ENCODE measurements at places on chromosomes 6 and 20.

- no peak for DNase-seq
Measured at GRCh38 chr6:132725947-132726607, 12.2 kb upstream of the VNN1 start.

GRCh38 chr6:28816909-28817807 is 106.6 kb downstream of the TRIM27 start:
- DNase-seq, result peak; percentile 85

DNA sequence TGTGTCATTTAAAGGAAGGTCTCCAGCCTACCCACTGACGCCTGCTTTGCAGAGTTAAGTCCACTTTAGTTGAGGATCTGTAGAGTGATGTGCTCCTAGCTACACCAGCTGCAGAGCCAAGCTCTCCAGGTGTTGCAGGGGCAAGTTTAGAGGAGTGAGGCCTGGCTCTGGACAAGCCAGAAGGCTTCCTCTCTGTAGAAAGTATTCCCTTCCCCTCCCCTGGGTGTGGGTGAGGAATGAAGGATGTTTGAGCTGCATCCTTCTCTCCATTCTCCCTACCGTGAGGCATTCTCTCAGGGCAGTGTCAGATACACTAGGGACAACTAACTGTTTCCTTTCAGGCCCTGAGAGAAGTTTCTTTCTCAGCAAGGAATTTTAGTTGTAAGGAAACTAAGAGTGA is 66.5 kb downstream of the ELOVL5 start:
- DNase-seq, result no peak

DNA sequence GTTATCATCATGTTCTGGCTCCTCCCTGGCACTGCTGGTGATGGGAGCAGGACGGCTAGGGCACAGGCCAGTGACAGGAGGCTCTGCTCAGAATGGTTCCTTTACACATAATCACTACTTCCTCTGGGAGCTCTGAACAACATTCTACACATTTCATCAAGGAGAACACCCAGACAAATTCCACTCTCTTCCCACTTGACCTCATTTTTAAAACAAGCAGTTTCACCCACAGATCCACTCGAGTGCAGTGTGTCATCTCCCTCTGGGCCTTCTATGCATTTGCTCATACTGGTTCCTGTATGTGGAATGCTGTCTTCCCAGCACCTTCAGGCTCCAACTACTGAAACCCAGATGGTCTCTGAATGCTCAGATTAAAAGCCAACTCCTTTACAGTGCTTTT is 84.8 kb downstream of the ELOVL5 start:
- no peak for DNase-seq

- no peak for DNase-seq
Measured at GRCh38 chr6:158686311-158686710, 36.5 kb downstream of the SYTL3 start.

DNA sequence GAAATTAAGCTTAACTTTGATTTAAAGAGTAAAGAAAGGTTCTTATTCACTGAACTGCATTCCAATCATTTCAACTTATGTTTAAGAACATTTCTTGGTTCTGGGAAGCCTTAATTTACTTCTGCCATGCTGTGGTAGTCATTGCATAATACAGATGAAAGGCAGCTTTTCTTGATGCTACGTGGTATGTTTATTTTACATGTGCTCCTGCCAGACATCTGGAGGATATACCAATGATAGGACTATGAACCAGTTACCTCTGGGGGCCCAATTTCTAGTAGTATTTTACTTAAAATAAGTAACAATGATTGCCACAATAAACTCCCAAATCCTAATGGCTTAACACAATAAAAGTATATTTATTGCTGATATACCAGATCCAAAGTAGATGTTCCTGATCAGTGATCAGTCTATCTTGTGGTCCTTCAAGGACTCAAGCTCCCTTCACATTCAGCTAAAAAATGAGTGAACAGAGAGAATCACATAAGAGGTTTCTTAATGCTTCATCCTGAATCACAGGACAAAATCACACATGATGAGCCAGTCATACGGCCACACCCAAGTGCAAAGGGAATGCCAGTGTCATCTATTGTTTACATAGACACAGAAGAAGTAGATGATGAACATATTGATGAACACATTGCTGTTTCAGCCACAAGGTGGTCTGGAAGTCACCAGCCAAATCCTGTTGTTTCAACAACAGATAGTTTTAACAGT is 56.5 kb upstream of the CCN2 start:
- no peak for DNase-seq

DNA sequence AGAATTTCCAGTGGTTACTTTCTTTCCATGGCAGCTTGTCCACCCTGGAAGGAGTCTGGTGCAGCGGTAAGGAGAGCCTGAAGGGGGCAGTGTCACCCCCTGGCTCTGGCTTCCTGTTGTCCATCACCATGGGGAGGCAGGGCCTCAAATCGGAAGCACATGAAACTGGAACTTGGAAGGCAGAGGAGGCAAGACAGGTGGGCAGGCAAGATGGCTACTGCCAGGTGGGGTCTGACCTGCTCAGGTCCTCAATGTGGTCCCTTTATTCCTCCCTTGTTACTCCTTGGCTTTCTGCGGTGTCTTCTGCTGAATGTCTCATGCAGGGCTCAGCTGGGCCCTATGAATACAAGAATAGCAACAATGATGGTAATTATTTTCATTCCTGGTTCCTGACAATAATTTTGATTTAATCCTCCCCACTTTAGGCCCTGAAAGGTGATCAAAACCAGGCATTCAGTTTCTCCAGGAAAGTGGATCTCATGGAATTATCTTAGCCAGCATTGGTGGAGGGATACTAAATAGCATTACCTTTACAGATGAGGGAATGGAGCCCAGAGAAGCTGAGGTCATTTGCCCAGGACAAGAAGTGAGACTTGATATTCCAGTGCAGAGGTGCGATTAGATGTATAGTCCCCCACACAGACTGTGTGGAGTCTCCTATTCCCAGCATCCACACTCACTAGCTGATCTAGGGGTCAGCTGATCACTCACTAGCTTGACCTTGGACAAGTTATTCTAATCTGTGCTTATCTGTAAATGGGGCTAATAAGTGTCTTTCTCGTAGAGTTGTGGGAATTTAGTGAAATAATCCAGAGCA is 17.6 kb upstream of the SNAI1 start:
- peak; percentile 85 for DNase-seq

DNA sequence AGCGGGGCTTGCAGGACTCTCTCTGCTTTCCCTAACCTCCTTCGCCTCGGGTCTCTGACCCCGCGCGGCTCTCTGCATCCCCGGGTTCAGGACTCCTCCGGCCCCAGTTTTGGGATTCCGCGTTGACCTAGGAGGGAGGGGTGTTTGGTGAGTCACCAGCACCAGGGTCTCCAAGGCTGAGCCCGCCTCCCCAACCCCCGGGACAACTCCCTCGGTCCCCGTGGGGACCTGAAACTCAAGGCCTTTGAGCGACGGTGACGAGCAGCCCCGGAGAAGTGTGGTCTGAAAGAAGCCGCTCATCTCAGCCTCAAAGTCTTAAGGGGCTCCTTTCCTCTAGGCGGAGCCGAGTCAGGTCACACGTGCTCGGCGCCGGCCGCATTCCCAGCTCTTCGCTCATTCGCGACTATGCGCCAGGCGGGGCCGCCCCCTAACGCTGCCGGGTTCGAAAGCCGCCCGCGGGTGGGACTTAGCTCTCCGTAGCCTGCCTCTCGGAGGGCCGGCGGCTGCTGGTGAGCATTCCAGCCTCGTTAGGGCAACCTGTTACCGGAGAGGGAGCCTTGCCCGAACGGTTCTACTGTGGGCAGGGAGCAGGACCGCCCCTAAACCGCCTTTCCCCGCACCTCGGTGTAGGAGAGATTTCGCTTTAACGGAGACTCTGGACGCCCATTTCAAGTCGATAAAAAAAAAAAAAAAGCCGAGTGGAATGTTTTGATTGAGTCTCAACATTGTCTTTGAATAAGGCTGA is 3.0 kb upstream of the PRDM13 start:
- DNase-seq, result peak; percentile 63

DNA sequence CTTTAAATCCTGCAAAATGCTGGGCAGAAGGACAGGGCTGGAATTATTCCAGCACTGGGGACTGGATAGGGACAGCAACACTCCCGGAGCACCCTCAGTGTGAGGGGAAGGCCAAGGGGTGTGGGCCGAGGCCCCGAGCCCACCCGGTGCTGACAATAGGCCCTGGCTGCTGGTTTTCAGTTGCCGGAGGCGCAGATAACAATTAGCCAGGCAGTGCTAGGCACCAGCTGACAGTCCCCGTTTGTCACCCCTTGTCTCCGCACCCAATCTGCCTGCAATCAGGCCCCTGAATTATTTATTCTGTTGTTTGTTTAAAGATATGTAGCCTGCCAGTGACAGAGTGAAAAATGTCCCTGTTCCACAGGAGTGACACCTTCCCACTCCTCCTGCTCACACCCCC is 120.0 kb downstream of the GRM4 start:
- no peak for DNase-seq

GRCh38 chr20:20237093-20237959 is 130.6 kb upstream of the INSM1 start:
- peak; percentile 54 for DNase-seq

GRCh38 chr6:170135461-170135820 is 155.4 kb downstream of the DLL1 start:
- DNase-seq, result no peak

GRCh38 chr6:79084693-79085092 is 6.6 kb upstream of the PHIP start:
- no peak for DNase-seq

- no peak for DNase-seq
Measured at GRCh38 chr6:33704215-33705066, 7.1 kb downstream of the UQCC2 start.

DNA sequence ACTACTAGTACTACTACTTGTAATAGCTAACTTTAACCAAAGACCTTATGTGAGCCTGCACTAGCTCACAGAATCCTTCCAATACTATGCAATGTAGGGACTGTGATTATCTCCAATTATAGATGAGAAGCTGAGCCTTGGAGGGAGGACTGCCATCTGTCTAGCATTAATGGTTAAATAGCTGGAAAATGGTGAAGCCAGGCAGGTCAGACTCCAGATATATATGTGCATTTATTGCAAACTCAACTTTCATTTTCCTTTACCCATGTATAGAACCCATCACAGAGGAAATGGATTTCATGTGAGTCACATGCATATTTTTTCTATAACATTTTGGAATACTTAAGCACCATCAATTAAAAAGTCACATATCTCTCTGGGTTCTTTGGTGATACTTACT is 229.9 kb downstream of the BCAS1 start:
- no peak for DNase-seq

GRCh38 chr20:58636983-58637421 is 14.1 kb upstream of the STX16 start:
- DNase-seq, result no peak
